ENCODE measurements at places on chromosomes 7 and 10. TPM values are rescaled to one million over a fixed set of nuclear protein-coding genes. Genes with fewer than 3 reads are reported as not detected.

PRPF18 gene
- total RNA-seq, result 26.9 TPM

CYTH3 gene
- 82.2 TPM for total RNA-seq

BAMBI gene
- 59.6 TPM for total RNA-seq

TRIM74 gene
- 7.3 TPM for total RNA-seq
